ENCODE measurements at places on chromosomes 13 and 19. TPM values are rescaled to one million over a fixed set of nuclear protein-coding genes. Genes with fewer than 3 reads are reported as not detected.

The ITGBL1 gene
- 2.6 TPM for total RNA-seq

The FGF9 gene
- 9.3 TPM for total RNA-seq

The CEACAM3 gene
- 2.6 TPM for total RNA-seq

The ZNF530 gene
- total RNA-seq, result 6.2 TPM

The ICAM4 gene
- total RNA-seq, result 3.0 TPM

The ZNF324B gene
- 13.7 TPM for total RNA-seq

The NCCRP1 gene
- total RNA-seq, result 2.3 TPM

The S1PR4 gene
- 4.8 TPM for total RNA-seq

The SIGLECL1 gene
- not detected for total RNA-seq

The ZBTB45 gene
- 12.1 TPM for total RNA-seq

The ZNF549 gene
- 12.1 TPM for total RNA-seq

The RFPL4A gene
- not detected for total RNA-seq

The ONECUT3 gene
- total RNA-seq, result not detected

The TMEM238 gene
- 1.6 TPM for total RNA-seq

The SHD gene
- total RNA-seq, result 5.6 TPM

The PGLYRP2 gene
- total RNA-seq, result not detected

The PSG1 gene
- total RNA-seq, result not detected

The PLA2G4C gene
- 20.6 TPM for total RNA-seq

The C5AR2 gene
- total RNA-seq, result 2.3 TPM

The PSG3 gene
- total RNA-seq, result not detected

The RHPN2 gene
- total RNA-seq, result 22.0 TPM

The SLC25A41 gene
- total RNA-seq, result 0.53 TPM

The QPCTL gene
- total RNA-seq, result 6.9 TPM

The PRKD2 gene
- 47.6 TPM for total RNA-seq

The ZNF625 gene
- total RNA-seq, result 22.8 TPM
